Type B pancreatic cell (in vitro differentiated cells): ENCODE measurements at places on chromosomes 2 and 18.

DNA sequence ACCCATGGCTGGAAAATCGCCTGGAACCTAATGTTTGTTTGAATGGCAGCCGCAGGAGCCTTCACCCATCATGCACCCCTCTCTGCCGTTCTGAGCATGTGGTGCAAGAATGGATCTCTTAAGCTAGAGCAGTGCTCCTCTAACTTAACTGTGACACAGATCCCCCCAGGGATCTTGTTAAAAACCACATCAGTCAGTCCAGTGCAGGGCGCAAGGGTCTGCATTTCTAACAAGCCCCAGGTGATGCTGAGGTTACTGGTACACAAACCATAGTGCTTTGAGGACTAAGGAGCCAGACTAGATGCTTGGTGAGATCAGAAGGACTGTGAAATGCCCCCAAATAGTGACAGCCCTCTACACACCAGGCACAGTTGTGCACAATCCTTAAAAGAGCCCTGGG is 87.1 kb upstream of the KCTD1 start:
- no peak overlapping the region for H3K4me3 ChIP-seq
- H3K27me3 ChIP-seq, result no peaks in the 10 kb centered on the region
- no peak overlapping the region for H3K27ac ChIP-seq

- H3K27me3 ChIP-seq, result peaks cover 5% of the 10 kb centered on the region
- peak overlapping the region; percentile 96 for H3K27ac ChIP-seq
Observed at GRCh38 chr18:48996901-48997463, 46.2 kb upstream of the SMAD7 start.

DNA sequence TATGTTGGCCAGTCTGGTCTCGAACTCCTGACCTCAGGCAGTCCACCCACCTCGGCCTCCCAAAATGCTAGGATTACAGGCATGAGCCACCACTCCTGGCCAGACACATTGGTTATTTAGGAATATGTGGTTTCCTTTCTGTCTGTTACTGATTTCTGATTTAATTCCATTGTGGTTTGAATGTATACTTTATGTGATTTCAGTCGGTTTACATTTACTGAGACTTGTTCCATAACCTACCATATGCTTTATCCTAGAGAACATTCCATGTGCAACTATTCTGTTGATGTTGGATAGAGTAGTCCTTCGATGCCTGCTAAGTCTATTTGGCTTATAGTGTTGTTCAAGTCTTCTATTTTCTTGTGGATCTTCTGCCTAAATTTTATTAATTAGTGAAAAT is 1.6 kb upstream of the CCL20 start:
- no peak for DNase-seq
- no peak overlapping the region for H3K27ac ChIP-seq
- H3K36me3 ChIP-seq, result no peaks in the 10 kb centered on the region
- no peak overlapping the region for H3K4me3 ChIP-seq
- H3K27me3 ChIP-seq, result peaks cover 4% of the 10 kb centered on the region

DNA sequence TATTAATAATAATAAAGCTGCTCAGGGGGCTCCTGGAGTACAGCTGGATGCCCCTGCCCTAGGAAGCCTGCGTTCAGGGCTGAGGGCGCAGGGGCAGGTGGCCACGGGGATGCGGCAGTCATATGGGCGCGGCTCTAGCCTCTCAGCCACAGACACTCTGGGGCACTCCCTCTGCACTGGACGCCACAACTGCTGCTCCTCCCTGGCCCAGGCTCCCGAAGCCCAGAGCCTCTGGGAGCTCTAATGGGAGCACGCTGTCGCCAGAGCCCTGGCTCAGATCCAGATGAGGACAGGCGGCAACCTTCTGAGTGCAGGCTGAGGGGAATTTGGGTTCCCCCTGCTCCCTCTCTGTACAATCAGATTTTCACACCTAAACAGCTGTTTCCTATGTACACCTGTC is 93.6 kb downstream of the MTCL1 start:
- DNase-seq, result no peak
- peaks cover 10% of the 10 kb centered on the region for H3K36me3 ChIP-seq
- H3K4me1 ChIP-seq, result peaks cover 37% of the 10 kb centered on the region
- H3K27me3 ChIP-seq, result no peaks in the 10 kb centered on the region

DNA sequence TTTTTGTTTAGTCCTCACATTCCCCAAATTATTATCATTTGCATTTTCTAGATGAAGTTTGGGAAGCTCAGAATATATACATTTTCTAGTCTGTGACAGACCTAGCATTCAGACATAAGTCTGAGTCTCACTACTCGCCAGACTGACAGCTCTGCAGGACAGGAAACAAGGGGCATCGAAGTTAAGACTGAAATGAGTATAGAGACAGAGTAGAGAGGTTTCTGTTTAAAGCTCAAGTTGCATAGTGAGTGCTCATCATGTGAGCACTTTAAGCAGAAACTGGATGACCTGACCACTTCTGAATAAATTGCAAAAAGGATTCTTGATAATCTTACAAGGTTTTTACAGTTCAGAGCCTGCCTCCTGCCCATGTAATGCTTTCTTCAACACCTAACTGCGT is 1.1 kb downstream of the HADHB start:
- H3K27ac ChIP-seq, result peak overlapping the region; percentile 99
- DNase-seq, result no peak
- peaks cover 27% of the 10 kb centered on the region for H3K4me1 ChIP-seq

DNA sequence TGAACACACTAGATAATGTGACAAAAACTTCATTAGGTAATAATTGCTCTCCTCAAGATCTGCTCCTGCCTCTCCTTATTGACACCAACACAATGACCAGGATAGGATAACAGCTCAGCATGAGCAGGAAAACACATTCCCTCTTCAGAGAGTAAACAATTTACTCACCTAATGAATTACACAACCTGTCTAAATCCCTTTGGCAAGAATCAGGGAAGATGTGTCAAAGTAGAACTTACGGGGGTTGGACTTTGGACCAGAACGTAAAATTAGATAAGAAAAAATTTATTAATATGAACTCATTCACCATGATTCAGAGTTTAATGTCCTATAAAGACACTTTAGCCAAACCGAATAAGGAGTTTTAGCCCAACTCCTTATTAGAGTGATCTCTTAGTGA is 512.2 kb downstream of the SATB2 start:
- no peak for DNase-seq
- no peaks in the 10 kb centered on the region for H3K36me3 ChIP-seq
- H3K4me3 ChIP-seq, result no peak overlapping the region
- no peaks in the 10 kb centered on the region for H3K27me3 ChIP-seq

GRCh38 chr18:2376707-2377106 is 194.6 kb downstream of the METTL4 start:
- no peaks in the 10 kb centered on the region for H3K27me3 ChIP-seq
- no peaks in the 10 kb centered on the region for H3K36me3 ChIP-seq
- no peak for DNase-seq
- H3K27ac ChIP-seq, result no peak overlapping the region
- H3K4me3 ChIP-seq, result no peak overlapping the region
- H3K4me1 ChIP-seq, result no peaks in the 10 kb centered on the region

GRCh38 chr18:6435731-6436130 is 21.0 kb upstream of the L3MBTL4 start:
- no peak overlapping the region for H3K27ac ChIP-seq
- no peak overlapping the region for H3K4me3 ChIP-seq
- no peak for DNase-seq
- no peaks in the 10 kb centered on the region for H3K36me3 ChIP-seq
- H3K27me3 ChIP-seq, result peaks cover 3% of the 10 kb centered on the region

GRCh38 chr2:224427471-224427870 is 25.6 kb upstream of the FAM124B start:
- no peak overlapping the region for H3K27ac ChIP-seq
- no peak for DNase-seq
- no peaks in the 10 kb centered on the region for H3K4me1 ChIP-seq
- H3K36me3 ChIP-seq, result no peaks in the 10 kb centered on the region
- H3K4me3 ChIP-seq, result no peak overlapping the region

- no peak for DNase-seq
- no peaks in the 10 kb centered on the region for H3K36me3 ChIP-seq
- no peak overlapping the region for H3K4me3 ChIP-seq
- H3K27me3 ChIP-seq, result no peaks in the 10 kb centered on the region
Observed at GRCh38 chr2:132448771-132449170, 32.2 kb downstream of the GPR39 start.

- no peak overlapping the region for H3K27ac ChIP-seq
- peaks cover 19% of the 10 kb centered on the region for H3K27me3 ChIP-seq
- no peak for DNase-seq
- no peak overlapping the region for H3K4me3 ChIP-seq
- no peaks in the 10 kb centered on the region for H3K36me3 ChIP-seq
- H3K4me1 ChIP-seq, result peaks cover 11% of the 10 kb centered on the region
Observed at GRCh38 chr2:101466426-101466825, 8.5 kb downstream of the RFX8 start.

DNA sequence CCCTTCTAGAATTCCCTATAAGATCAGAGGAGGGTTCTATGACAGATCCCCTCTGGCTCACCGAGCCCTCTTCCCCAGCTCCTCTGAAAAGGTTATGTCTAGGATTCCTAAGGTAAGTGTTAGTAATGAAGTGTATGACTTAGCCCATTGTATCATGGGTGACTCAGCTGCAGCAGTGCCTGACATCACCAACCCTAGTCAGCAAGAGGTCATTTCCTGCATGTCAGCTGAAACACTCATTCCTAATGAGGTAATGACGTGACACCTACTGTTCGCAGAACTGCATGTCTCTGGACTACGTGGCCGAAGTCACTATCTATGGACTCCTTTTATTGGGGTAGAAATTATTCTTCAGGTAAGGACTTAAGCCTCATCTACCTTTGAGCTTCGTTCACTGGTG is 196.1 kb upstream of the MYT1L start:
- DNase-seq, result no peak
- no peaks in the 10 kb centered on the region for H3K27me3 ChIP-seq
- no peak overlapping the region for H3K4me3 ChIP-seq
- no peak overlapping the region for H3K27ac ChIP-seq
- no peaks in the 10 kb centered on the region for H3K36me3 ChIP-seq

GRCh38 chr2:78540255-78540654 is 485.2 kb upstream of the REG3G start:
- no peaks in the 10 kb centered on the region for H3K4me1 ChIP-seq
- H3K27me3 ChIP-seq, result no peaks in the 10 kb centered on the region
- no peak overlapping the region for H3K4me3 ChIP-seq
- DNase-seq, result no peak

DNA sequence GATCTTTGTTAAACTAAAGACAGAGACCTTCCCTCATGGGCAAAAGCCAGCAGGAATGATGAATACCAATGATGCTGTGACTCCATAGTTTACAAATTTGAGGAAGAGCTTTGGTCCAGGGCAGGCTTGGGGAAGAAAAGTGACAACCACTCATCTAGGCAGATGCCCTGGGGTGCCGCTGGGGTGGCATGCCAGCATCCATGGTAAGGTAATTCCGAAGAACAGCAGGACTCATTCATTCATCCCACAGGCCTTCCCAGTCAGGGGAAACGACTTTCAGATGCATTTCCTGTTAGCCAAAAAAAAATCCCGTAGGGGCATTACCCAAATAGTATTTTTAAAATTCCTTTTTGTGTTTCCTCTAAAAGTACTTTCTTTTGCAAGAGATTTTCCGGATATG is 180.7 kb upstream of the SERPINE2 start:
- no peak for DNase-seq
- no peak overlapping the region for H3K4me3 ChIP-seq
- H3K27me3 ChIP-seq, result peaks cover 8% of the 10 kb centered on the region
- H3K27ac ChIP-seq, result no peak overlapping the region

- no peak for DNase-seq
- H3K4me3 ChIP-seq, result no peak overlapping the region
- no peaks in the 10 kb centered on the region for H3K36me3 ChIP-seq
- peaks cover 3% of the 10 kb centered on the region for H3K4me1 ChIP-seq
Observed at GRCh38 chr2:26471289-26471688, 6.6 kb downstream of the OTOF start.

DNA sequence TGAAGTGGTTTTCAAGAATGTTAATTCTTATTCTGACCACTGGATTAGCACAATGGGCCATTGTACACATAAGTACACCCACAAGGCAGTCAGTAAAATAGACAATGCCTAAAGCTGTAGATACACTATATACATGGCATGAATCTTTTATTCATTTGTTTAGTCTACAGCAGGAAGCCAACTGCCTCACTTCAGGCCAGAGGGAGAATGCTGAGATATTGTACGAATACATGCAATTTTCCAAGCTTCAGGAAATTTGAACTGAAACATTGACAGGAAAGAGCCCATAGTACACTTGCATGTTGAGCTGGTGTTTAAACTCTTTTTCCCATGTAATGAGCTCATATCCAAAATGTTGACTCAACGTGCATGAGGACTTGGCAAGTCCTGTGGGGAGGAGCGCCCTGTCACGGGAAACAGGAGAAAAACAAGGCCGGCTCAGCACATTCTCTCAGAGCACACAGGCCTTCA is 111.6 kb upstream of the CYP1B1 start:
- no peak for DNase-seq
- H3K27me3 ChIP-seq, result no peaks in the 10 kb centered on the region
- H3K4me3 ChIP-seq, result no peak overlapping the region
- peaks cover 4% of the 10 kb centered on the region for H3K4me1 ChIP-seq
- no peak overlapping the region for H3K27ac ChIP-seq

DNA sequence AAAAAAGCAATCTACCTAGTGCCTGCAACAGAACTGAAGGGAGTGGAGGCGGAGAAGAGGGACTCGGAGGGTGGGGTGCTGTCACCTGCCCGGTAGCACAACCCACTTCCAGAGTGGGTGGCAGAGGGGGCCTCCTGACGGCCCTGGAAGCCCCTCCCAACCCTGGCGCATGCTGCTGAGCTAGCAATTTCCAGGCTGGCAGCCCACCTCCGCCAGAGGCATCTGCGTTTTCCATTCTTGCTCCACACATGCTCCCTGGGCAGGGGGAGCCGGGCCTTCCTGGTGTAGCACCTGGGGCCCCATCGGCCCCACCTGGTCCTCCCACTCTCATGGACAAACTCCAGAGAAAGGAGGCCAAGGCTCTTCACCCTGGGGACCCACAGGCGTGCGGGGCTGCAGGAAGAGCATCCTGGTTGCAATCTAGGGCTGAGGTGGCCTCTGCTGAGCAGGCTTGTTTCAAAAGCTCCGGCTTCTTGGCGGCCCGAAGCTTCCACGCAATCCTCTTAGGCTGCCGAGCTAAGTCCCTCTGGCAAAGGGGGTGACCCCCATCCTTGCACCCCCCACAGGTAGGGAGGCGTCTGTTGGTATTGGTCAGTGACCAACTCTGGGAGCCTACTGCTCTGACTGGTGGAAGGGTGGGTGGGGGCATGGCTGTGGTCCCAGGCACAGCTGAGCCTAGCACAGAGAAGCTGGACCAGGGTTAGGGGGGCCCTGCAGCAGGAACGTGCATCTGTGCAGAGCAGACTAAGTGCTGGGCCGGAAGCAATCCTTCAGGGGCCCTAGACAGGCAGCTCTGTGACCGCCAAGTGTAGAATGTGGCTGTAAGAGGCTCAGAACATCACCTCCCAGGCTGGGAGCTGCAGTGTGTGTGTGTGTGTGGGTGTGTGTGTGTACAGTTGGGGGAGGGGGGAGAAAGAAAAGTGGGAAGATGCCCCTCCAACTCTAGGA is 2.6 kb downstream of the HS6ST1 start:
- no peaks in the 10 kb centered on the region for H3K27me3 ChIP-seq
- peak overlapping the region; percentile 61 for H3K27ac ChIP-seq
- H3K36me3 ChIP-seq, result peaks cover 3% of the 10 kb centered on the region

DNA sequence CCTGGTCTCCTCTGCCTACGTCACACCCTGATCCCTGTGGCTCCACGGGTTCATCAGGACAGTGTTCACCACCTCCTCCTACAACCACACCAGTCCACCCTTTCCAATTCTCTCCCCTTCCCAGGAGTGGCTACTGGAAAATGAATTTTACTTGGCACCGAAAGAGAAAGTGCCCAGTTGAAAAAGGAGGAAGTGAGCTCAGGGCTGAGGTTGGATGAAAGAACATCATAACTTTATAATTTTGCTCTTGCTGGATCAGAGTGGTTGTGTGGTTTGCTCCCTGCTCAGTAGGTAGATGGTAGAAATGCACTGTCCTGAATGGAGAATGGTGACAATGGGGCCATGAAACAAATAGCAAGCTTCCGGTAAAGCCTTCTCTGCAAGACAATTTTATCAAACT is 140.3 kb upstream of the DDX18 start:
- H3K27ac ChIP-seq, result no peak overlapping the region
- no peak overlapping the region for H3K4me3 ChIP-seq
- H3K36me3 ChIP-seq, result no peaks in the 10 kb centered on the region
- DNase-seq, result no peak
- no peaks in the 10 kb centered on the region for H3K4me1 ChIP-seq
